ENCODE measurements at places on chromosomes 16 and 17. TPM values are rescaled to one million over a fixed set of nuclear protein-coding genes. Genes with fewer than 3 reads are reported as not detected.

The SPNS3 gene
- total RNA-seq = 0.66 TPM

The TPSB2 gene
- total RNA-seq = not detected

DNA sequence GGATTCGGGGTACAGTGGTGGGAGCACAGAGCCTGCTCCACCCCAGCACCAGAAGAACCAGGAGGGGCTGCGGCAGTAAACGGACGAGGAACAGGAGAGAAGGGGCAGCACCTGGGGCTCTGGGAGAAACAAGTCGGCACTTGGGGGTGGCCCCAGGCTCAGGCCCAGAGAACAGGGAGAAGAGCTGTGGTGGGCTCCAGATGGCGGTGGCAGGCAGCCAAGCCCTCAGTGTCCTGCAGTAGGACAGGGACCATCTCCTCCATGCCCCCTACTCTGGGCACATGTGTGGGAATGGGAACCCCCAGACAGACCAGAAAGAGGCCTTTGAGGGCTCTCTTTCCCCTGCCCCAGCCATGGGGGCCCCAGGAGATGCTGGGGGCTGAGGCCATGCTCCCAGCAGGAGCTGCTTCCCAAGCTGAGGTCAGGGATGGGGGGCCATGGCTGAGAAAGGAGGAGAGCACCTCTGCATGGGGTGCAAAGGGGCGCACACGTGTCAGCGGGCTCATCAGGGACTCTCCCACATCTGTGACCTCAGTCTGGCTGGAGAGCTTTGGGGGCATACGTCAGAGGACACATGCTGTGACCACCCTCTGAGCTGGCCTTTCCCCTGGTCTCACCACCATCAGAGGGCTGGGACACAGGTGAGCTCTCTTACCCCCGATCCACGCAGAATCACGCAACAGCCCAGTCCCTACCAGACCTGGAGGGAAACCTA lies 6.8 kb downstream of the USH1G start:
- DNase-seq = no peak

- DNase-seq = no peak
These were observed 287.1 kb upstream of the ASIC2 start for GRCh38 chr17:33580215-33580614.

DNA sequence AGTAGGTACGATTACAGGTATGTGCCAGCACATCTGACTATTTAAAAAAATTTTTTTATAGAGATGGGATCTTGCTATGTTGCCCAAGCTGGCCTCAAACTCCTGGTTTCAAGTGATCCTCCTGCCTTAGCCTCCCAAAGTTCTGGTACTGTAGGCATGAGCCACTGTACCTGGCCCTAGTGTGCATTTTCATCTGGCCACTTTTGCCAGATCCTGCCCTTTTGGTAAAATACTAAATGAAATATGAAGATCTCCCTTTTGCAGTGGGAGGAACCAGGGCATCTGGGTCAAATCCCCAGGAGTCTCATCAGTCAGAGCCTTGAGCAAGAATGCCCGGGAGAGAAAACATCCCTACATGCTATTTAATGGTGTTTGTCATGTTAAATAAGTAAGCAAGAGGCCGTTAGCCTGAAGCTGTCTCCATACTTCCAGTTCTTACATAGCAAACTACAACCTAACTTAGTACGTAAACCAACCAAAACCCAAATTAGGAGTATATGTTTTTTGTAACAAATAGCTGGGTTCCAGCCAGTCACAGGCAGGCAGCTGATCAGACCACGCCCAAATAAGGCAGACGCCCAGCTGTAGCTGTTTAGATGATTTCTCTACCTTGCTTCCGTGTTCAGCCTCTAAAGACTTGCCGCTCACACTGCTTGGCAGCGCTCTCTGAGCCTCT lies 46.5 kb upstream of the CLEC18A start:
- no peak for DNase-seq

- DNase-seq = no peak
These were observed 78.5 kb downstream of the RAB11FIP4 start for GRCh38 chr17:31469959-31470358.

DNA sequence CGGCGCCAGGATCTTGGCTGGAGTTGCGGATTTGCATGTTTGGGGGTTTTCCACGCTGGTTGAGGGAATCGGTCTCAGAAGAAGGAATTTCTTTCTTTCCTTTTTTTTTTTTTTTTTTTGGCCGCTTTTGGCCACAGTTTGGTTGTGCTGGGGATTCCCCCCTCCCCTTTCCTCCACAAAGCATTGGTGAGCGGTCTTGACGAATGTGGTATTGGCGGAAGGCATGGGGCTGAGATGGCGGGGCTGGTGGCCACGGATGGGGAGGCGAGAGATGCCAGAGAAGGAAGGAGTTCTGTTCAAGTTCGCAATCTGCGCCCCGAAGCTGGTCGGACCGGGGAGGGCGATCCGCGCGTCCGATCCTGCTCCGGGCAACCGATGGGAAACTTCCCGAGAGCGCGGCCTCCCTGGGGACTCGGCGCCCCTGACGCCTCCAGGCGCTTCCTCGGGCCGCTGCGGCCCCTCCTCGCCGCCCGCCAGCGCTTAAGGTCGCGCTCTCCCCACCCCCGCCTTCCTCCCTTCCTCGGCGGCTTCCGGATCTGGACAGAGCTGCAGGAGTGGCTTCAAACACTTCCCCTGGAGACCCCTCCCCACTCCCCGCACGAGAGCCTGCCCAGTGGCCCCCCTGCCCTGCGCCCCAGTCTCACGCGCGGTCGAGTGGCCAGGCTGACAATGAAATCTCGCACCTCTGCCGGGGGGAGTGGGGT lies 43.2 kb downstream of the RAI1 start:
- DNase-seq = peak; percentile 77

DNA sequence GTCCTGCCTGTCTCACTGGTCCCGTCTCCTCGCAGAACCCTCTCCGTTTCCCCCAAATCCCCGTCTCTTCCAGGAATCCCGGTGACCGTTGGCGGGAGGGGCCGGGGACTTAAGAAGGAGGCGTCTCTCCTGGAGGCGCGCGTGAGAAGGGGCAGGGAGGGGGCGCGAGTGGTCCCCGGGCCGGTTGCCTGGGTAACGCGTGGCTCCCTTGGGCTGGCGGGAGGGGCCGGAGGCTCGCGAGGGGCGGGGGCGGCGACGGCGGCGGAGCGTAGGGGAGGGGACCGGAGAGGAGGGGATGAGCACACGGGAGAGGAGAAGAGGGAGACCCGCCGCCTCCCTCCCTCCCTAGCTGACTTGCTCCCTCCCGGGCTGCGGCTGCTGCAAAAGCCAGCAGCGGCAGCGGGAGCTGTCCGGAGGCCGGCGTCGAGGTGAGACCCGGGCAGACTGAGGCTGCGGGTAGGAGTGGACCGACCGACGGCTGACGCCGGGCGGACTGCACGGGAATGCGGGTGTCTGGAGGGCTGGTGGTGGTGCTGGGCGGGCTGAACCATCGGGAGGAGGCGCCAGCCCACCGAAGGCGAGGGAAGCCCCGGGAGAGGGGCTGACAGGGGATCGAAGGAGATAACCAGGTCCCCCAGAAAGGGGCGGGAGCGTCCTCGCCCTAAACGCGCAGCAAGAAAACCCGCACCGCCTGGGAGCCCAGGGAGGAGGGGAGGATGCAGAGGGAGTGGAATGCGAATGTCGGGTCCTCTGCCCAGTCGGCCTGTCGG lies at the start of gene PRRT2:
PRRT2 (plus strand) TSS at position 298 of the 770 bp plus-strand sequence. CDS start 862 bp downstream, outside the sequence.
- peak; percentile 55 for DNase-seq

DNA sequence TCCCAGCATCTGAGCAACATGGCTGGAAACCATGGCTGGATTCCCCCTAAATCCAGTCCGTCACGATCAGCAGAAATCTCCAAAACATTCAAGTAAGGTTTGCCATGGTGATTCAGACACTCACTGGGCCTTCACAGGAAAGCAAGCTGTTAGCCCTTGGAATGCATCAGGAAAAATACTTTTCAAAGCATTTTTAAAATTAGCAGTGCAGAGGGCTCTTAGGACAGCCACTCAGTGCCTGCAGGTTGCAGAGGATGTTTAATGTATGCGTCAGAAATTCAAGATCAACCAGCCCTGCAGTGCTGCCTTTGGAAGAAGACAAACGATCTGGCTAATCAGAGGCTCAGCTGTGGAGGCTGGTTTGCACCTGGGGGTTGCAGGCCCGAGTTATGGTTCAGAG lies 50.3 kb downstream of the FOXL1 start:
- no peak for DNase-seq

- no peak for DNase-seq
These were observed 6.7 kb downstream of the PLA2G15 start for GRCh38 chr16:68251832-68252231.

DNA sequence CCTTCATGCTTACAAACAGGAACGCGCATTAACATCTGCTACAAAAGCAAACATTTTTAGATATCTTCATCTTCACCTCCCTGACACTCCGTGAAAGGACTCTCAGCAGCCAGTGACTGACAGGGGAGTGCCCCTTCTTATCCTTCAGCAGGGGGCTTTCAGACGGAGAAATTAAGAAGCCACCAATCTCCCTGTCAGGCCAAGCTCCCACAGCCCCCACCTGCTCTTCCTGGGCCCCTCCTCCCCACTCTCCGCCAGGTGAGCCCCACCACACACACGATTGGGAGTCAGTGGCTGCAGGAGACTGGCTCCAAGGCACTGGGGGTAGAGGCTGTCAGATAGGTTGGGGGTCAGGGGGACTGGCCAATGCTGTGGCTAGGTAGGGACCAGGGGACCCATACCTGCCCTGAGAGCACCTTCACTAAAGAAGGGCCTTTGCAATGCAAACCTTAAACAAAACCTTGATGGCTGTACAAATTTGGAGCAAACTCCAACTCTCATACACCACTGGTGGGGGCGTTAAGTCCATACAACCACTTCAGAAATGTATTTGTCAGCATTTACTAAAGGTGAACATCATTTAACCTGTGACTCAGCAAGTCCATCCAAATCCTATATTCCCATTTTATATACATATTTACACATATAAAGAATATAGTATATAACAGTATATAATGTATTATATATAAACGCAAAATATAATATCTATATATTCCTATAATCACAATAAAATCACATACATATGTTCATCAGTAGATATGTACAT lies 232.2 kb downstream of the ZNF423 start:
- DNase-seq = no peak
